ENCODE measurements at places on chromosomes 12 and 14.

DNA sequence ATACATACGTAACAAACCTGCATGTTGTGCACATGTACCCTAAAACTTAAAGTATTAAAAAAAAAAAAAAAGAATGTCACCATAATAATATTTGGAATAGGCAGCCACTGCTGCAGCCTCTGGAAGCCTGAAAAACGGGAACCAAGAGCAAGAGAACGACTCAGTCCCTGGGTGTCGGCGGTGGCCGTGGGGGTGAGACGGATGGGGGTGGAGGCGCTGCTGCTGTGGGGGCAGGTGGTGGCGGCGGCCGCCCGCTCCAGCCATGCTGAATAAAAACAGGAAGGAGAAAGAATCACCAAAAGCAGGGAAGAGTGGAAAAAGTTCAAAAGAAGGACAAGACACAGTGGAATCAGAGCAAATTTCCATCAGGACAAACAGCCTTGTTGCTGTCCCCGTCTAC lies 46.9 kb downstream of the ZFYVE21 start:
- DNase-seq = no peak

DNA sequence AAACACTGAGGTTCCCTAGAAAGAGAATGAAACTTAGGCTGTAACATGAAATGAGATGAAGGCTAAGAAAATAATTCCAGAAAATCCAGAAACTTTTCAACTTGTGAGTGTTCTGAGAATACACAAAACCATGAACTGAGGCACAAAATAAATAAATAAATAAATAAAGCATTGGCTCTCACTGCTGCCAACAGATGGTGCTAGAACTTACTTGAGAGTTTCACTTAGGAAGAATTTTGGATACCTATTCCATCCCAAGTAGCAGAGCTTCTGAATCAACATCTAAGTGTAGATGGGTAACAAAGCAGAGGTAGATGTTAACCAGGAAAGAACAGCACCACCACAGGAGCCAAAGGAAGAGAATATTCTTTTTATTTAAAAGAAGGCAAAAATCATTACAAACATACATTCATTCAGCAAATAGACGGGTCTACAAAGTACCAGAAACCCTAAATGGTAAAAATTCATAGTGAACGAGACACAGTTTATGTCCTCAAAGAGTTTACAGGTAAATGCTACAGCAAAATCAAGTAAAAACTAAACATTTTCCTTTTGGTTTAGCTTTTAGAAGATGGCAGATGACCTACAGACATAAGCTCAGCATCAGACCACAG lies 16.7 kb downstream of the EPS8 start:
- DNase-seq = peak; percentile 62

DNA sequence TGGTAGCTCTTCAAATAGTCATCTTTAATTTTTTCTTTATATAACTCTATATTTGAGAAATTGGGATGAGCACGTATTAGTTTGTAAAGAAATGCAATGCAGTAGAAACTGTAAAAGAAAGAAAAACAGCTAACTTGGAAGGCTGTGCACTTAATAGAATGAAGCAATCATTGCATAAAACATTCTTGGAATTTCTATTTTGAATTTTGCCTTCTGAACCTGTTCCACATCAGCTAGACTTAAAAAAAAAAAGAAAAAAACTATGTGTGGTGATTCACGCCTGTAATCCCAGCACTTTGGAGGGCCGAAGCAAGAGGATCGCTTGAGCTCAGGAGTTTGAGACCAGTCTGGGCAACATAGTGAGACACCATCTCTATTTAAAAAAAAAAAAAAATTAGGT lies 29.4 kb downstream of the SCN8A start:
- no peak for DNase-seq

DNA sequence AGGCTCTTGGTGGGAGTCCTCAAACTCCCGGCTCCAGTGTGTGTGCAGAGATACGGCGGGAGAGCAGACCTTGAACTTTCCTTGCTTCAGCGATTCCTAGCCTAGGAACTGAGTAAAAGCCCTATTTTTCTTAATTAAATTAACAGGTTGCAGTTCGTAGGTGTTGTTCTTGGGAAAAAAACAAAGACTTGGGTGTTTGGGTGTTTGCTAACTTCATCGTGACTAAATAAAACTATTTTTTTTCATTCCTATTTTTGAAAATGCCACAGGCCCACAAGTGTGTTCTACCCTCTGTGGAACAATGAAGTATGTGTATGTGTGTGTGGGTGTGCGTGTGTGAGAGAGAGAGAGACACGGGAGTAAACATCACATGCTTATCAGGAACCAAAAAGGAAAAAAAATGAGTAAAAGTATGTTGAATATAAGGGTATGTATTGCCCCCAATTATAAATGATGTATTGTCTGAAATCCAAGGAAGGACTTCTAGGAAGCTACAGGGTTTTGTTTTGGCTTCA lies 651 bp downstream of the TMEM117 start:
- peak; percentile 22 for DNase-seq

DNA sequence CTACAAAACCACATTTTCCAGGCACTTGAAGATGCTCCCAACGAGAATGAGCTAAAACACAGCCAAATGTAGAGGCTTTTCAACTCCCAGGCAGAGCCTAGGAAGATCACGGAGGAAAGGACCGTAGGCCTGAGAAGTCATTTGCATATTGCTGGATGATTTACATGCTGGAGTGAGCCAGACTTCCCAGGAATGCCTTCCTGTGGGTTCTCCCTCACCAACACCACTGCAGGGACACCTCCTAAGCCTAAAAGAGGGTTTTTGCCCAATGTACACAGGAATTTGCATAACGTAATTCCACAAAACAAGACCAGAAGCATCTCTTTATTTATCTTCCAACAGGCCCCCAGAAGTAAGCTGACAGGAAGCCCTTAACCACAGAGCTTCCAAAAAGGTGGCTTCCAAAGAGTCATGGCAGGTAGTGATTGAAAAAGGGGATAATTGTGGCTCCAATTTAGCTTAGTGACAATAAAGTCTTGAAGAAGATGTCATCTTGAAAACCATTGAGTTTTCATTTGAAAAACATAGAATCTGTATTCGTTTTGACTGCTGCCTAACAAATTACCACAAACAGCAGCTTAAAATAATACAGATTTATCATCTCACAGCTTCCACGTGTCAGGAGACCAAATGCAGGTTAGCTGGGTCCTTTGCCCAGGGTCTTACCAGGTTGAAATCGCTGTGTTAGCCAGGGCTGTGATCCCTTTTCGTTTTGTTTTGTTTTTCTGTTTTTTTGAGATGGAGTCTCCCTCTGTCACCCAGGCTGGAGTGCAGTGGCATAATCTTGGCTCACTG lies 116.2 kb downstream of the EGLN3 start:
- DNase-seq = no peak

Data from ACHN (cell line).